Activated CD4-positive, alpha-beta memory T cell treated with anti-CD3 and anti-CD28 coated beads, Interleukin-2, amount 10 ng/mL, durations not matched to agents 7 days and 5 days (primary cell): ENCODE measurements at places on chromosomes 2 and 18.

GRCh38 chr2:24734741-24735140, 58.5 kb downstream of the PTRHD1 start:
- H3K4me3 ChIP-seq: no peak overlapping the region
- H3K36me3 ChIP-seq: peaks cover 5% of the 10 kb centered on the region
- DNase-seq: no peak
- H3K27ac ChIP-seq: no peak overlapping the region

DNA sequence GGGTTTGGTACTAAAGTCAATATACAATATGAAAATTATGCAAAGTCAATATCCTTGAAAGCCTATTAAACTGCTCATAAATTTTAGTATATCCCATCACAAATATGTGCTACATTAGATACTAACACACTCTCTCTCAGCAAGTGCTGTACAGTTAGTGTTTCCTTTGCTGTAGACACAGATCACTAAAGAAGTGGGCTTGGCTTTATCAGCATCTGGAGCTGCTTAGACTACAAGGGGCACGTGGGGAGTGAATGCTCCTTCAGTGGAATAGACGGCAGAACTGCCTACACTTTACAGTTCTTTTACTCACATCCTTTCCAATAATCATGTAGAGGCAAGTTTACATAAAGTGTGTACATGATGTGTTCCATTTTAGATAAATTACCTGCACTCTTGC, 26.0 kb upstream of the EFEMP1 start:
- no peak for DNase-seq
- no peaks in the 10 kb centered on the region for H3K36me3 ChIP-seq
- H3K4me3 ChIP-seq: no peak overlapping the region

DNA sequence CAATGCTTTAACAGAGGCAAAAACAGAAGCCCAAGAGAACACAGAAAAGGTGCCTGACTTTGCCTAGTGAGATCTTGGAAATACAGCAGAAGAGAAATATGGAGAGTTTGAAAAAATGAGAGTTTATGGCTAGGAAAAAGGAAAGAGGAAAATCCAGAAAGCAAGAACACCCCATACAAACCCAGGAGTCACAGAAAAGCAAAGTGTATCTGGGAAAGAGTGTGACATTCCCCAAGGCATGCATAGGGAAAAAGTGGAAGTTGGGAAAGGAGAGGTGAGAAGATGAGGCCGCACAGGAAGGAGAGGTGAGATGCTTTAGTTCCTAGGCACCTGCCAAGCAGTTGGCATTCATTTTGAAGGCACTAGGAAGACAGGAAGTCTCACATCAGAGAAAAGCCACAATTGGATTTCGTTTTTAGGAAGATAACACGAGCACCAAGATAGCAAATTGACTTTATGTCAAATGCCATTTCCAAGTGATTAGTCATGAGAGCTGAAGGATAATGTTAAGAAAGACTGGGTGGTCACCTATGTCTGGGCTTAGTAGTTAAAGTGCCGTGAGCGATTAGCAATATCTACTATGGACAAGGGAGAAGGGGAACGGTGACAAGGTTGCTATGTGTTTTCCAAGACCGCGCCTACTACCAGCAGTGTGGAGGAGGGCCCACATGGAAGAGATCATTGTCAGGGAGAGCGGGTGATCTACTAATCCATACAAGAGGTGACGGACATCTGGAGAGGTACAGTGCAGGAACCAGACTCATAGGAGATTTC, 224.1 kb upstream of the PARD3B start:
- no peak overlapping the region for H3K27ac ChIP-seq
- H3K36me3 ChIP-seq: no peaks in the 10 kb centered on the region
- no peak overlapping the region for H3K4me3 ChIP-seq
- H3K27me3 ChIP-seq: peaks cover 24% of the 10 kb centered on the region

DNA sequence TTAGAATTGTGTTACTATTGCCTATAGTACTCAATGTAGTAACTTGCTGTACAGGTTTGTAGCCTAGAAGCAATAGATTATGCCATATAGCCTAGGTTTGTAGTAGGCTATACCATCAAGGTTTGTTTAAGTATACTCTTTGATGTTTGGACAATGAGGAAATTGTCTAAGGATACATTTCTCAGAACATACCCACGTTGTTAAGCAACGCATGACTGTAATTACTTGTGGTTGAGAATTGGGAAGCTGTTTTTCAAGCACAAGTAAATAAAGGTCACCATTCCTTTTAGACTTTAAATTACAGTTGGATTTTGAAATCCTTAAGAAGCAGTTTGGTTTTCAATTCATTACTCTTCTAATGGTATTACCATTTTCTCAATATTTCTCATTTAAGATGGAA, 89.8 kb upstream of the KCNH7 start:
- H3K4me1 ChIP-seq: no peaks in the 10 kb centered on the region
- no peak for DNase-seq
- no peak overlapping the region for H3K27ac ChIP-seq
- H3K27me3 ChIP-seq: no peaks in the 10 kb centered on the region

- no peaks in the 10 kb centered on the region for H3K36me3 ChIP-seq
- DNase-seq: no peak
- no peaks in the 10 kb centered on the region for H3K4me1 ChIP-seq
- no peak overlapping the region for H3K4me3 ChIP-seq
Observed at GRCh38 chr18:55362303-55362702, 225.7 kb downstream of the TCF4 start.

DNA sequence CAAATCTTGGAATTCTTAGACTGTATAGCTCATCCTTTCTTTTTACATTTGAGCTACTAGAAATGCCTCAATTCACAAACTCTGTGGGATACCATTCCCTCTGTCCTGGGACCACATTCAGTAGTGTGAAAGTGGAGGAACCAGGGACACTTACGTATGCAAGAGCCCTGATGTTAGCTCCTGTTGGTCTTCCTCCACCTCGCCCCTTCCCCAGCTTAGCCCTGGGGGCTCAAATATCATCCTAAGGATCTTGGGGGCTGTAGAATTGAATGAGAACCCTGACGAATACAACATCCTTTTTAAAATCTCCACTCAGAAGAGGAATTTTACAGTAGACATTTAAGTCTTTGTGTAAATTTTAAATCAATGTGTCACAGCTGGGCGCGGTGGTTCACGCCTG, 65.2 kb upstream of the RAPH1 start:
- H3K27me3 ChIP-seq: peaks cover 44% of the 10 kb centered on the region
- H3K4me3 ChIP-seq: no peak overlapping the region

- H3K27me3 ChIP-seq: peaks cover 2% of the 10 kb centered on the region
- H3K27ac ChIP-seq: no peak overlapping the region
- H3K36me3 ChIP-seq: no peaks in the 10 kb centered on the region
Observed at GRCh38 chr2:129882476-129882875, 97.0 kb upstream of the RAB6C start.

GRCh38 chr2:9779596-9780264, 63.5 kb upstream of the TAF1B start:
- H3K4me1 ChIP-seq: peaks cover 69% of the 10 kb centered on the region
- peaks cover 13% of the 10 kb centered on the region for H3K36me3 ChIP-seq
- peak overlapping the region; percentile 70 for H3K4me3 ChIP-seq
- DNase-seq: peak; percentile 83

- H3K27me3 ChIP-seq: no peaks in the 10 kb centered on the region
- DNase-seq: no peak
- H3K36me3 ChIP-seq: peaks cover 29% of the 10 kb centered on the region
- H3K27ac ChIP-seq: peak overlapping the region; percentile 91
Observed at GRCh38 chr18:59357928-59358327, 1.1 kb downstream of the LMAN1 start.

- peaks cover 12% of the 10 kb centered on the region for H3K36me3 ChIP-seq
- no peak overlapping the region for H3K4me3 ChIP-seq
- H3K4me1 ChIP-seq: peaks cover 12% of the 10 kb centered on the region
Observed at GRCh38 chr18:62590799-62591590, 68.2 kb downstream of the ZCCHC2 start.

DNA sequence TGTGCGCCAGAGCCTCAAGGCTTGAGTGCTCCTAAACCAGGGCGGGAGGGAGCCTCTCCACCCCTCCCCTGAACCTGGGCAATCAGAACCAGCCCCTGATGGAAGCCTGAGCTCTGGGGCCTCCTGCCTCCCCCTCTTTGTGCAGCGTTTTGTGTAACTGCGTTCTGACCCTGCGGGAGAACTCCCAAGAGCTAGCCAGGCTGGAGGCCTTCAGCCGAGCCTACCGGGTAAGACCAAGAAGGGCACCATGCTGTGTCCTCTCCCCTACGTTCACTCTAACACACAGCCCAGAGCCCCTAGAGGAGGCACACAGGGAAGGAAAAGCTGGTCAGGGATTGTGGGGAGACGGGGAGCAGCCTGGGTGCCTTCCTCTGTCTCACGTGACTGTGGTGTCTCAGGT, 108.0 kb downstream of the PLB1 start:
- H3K36me3 ChIP-seq: peaks cover 11% of the 10 kb centered on the region
- H3K4me3 ChIP-seq: no peak overlapping the region
- no peak for DNase-seq
- H3K4me1 ChIP-seq: peaks cover 18% of the 10 kb centered on the region
- no peak overlapping the region for H3K27ac ChIP-seq

DNA sequence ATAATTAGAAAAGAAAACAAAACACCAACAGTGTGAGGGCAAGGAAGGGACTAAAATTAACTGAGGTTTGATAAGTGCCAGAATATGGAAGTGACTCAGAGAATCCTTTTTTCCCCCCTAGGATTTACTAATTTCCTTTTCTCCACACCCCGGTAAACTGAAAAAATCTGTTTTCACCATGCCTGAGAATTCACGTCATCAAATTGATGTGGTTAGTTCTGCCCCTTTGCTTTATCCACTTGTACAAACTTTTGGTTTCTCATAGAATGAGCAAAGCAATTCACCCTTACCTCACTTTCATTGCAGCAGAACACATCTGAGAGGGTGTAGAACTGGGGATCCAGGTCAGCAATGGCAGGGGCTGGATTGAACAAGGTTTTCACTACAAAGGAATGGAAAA, 57.8 kb downstream of the RBKS start:
- H3K27me3 ChIP-seq: no peaks in the 10 kb centered on the region
- no peak for DNase-seq
- no peak overlapping the region for H3K27ac ChIP-seq
- no peaks in the 10 kb centered on the region for H3K36me3 ChIP-seq
- no peaks in the 10 kb centered on the region for H3K4me1 ChIP-seq

- no peak overlapping the region for H3K27ac ChIP-seq
- no peak for DNase-seq
- no peaks in the 10 kb centered on the region for H3K27me3 ChIP-seq
- H3K4me1 ChIP-seq: no peaks in the 10 kb centered on the region
- no peak overlapping the region for H3K4me3 ChIP-seq
Observed at GRCh38 chr18:71116535-71116934, 827.7 kb downstream of the SOCS6 start.

- H3K4me3 ChIP-seq: no peak overlapping the region
- H3K36me3 ChIP-seq: no peaks in the 10 kb centered on the region
- DNase-seq: no peak
- peaks cover 11% of the 10 kb centered on the region for H3K27me3 ChIP-seq
- H3K27ac ChIP-seq: no peak overlapping the region
- H3K4me1 ChIP-seq: no peaks in the 10 kb centered on the region
Observed at GRCh38 chr2:151862700-151863099, 34.5 kb upstream of the ARL5A start.

GRCh38 chr18:407626-408224, 92.8 kb downstream of the COLEC12 start:
- DNase-seq: no peak
- H3K4me3 ChIP-seq: no peak overlapping the region
- no peaks in the 10 kb centered on the region for H3K36me3 ChIP-seq

DNA sequence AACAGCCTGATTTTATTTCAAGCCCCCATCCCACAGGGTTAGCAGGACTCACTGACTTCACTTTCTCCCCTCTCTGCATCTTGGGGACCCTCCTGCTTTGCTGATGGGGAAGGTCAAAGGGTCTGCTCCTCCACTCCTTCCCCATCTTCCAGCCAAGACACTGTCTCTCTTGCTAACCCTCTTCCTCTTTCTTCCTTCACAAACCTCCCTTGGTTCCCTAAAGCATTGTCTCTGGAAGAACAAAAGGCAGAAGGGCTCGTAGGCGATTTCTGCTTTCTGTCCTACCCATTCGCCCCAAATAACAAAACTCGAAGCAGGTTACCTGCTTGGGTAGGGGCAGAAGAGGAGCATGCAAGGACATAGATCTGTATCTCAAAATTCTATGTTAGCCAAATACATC, 5.5 kb upstream of the SLC4A3 start:
- no peaks in the 10 kb centered on the region for H3K36me3 ChIP-seq
- peaks cover 4% of the 10 kb centered on the region for H3K4me1 ChIP-seq
- no peak overlapping the region for H3K4me3 ChIP-seq
- H3K27me3 ChIP-seq: peaks cover 32% of the 10 kb centered on the region
- DNase-seq: no peak

DNA sequence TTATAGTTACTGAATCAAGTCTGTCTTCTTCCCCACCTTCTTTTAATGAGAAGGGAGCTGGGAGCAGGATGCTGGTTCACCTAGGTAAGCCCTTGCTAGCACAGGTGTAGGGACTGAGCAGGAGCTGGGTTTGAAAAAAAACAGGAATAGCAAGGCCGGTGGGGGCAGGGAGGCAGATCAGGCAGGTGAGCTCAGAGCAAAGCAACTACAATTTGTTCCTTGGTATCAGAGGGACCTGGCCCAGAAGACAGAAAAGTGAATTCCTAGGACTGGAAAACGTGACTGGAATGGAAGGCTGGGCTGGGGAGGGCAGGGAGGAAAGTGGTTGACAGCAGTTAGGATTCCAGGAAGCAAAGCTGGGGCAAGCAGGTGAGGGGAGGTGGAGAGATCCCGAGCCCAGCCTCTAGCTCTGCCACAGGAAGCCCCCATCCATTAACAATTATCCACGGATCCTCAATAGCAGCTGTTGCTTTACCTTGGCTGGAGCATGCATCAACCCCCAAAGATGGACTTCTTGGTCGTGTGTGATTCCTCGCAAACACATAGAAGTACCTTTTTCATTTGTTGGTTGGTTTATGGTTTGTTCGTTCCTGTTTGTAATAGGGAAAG, 118.4 kb downstream of the LNPK start:
- H3K36me3 ChIP-seq: no peaks in the 10 kb centered on the region
- H3K27ac ChIP-seq: no peak overlapping the region
- H3K4me1 ChIP-seq: no peaks in the 10 kb centered on the region
- H3K4me3 ChIP-seq: no peak overlapping the region

- H3K27ac ChIP-seq: no peak overlapping the region
- no peaks in the 10 kb centered on the region for H3K36me3 ChIP-seq
- peaks cover 2% of the 10 kb centered on the region for H3K27me3 ChIP-seq
- no peak for DNase-seq
- H3K4me1 ChIP-seq: no peaks in the 10 kb centered on the region
- no peak overlapping the region for H3K4me3 ChIP-seq
Observed at GRCh38 chr2:225573603-225574002, 174.1 kb downstream of the NYAP2 start.

GRCh38 chr2:69260666-69261065, 126.4 kb downstream of the GFPT1 start:
- H3K27me3 ChIP-seq: peaks cover 29% of the 10 kb centered on the region
- no peak overlapping the region for H3K27ac ChIP-seq
- no peaks in the 10 kb centered on the region for H3K4me1 ChIP-seq
- no peak for DNase-seq
